ENCODE measurements at places on chromosomes 3 and 15. TPM values are rescaled to one million over a fixed set of nuclear protein-coding genes. Genes with fewer than 3 reads are reported as not detected.

GRCh38 chr15:25737218-25737643 lies 125.9 kb downstream of the ATP10A start:
- no peak for DNase-seq

DNA sequence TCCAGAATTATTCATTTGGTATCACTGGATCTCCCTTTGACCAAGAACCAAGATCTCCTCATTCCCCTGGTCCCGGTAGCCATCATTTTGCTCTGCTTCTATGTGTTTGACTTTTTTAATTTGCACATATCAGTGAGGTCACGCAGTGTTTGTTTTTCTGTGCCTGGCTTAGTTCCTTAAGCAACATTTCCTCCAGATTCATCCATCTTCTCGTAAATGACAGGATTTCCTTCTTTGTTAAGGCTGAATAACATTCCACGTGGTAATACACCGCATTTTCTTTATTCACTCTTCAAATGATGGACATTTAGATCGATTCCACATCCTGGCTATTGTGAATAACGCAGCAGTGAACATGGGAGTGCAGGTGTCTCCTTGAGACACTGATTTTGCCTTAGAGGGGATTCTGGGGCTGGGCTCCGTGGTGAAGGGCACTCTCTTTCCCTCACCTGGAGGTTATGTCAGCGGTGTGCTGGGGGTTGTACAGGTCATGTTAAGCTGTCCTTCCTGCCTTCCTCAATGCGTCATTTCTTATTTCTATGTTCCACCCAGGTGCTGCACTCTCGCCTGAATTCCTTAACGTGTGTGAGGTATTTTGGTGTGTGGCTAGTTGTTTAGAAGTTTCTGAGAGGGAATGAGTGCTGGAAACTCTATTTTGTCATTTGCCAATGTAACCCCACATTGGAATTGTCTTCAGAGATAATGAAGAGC lies 212.2 kb downstream of the LPP start:
- no peak for DNase-seq

DNA sequence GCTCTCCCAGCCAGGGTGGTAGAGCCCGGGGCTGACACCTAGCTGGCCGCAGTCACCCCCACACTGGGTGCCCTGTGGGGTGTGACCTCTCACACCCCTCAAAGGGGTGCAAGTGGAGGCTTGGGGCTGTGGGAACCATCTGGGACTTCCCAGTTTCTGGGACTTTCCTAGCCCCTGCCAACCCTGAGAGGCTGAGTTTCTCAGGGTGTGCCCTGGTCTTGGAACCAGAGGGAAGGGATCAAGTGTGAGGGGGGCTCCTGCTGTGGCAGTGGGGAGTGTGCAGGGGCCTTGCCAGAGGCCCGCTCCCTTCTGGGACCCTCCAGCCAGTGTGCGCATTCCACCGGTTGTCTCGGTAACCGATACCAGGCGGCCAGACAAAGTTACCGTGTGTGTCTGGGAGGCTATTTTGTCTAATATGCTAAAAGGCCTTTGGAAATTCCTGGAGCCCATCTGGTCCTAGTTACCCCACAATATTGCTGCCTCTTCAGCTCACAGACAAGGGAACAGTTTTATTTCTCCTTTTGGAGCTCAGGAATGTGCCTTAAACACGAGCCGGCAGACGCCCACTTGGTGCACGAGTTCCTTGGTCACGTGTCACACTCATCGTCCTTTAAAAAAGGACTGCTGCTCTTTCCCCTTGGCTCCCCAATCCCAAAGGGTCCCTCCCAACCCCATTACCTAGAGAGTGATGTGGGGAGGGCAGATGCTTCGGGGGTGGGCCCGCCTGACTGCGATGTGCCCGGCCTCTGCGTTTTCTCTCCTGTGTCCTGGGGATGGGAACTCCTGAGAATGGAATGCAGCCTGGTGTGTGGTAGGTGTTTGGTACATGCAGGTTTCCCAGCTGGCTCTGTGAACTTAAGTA lies 33.2 kb downstream of the HDAC11 start:
- peak; percentile 54 for DNase-seq

The SLC30A4 gene
- total RNA-seq: 10.6 TPM

The SLC22A13 gene
- 0.51 TPM for total RNA-seq
